Right cardiac atrium (tissue), 5 donors: ENCODE measurements at places on chromosomes 7 and 10.

DNA sequence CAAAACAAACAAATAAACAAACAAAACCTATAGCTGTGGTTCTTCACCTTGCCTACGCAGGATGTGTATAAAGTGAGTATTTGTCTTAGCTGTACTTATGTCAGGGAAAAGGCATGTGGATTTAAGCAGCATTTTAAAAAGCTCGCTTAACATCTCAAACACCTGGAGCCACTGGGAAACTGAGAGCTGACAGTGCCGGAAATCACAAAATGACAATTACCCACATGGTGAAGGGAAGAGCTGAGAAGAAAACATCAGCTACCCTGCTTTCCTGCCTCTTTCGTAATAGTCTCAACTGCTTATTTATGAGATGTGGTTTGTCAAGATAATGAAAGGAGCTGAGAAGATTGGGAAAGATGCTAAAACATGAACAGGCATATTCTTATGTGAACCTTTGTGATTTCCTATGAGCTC, 31.1 kb upstream of the MSMB start:
- no peak for DNase-seq

DNA sequence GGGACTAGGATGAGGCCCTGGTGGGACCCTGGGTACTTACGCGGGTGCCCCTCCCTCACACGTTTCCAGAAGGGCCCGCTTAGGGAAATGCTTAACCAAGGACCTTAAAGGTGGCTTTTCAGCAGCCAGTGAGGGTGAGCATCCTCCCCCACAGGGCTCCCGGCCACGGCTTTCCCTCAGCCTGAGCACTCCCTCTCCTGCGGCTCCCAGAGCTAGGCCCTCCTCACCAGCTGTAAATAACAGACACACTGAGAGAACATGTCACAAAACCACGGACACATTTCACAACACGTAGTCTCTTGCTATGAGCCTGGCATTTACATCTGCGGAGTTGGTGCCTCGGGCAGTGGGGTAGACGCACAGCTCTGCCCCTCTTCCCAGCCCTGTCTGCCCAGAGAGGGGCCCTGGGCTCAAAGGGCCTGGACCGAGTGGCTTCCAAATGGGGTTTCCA, 25.2 kb downstream of the GRID1 start:
- no peak for DNase-seq

DNA sequence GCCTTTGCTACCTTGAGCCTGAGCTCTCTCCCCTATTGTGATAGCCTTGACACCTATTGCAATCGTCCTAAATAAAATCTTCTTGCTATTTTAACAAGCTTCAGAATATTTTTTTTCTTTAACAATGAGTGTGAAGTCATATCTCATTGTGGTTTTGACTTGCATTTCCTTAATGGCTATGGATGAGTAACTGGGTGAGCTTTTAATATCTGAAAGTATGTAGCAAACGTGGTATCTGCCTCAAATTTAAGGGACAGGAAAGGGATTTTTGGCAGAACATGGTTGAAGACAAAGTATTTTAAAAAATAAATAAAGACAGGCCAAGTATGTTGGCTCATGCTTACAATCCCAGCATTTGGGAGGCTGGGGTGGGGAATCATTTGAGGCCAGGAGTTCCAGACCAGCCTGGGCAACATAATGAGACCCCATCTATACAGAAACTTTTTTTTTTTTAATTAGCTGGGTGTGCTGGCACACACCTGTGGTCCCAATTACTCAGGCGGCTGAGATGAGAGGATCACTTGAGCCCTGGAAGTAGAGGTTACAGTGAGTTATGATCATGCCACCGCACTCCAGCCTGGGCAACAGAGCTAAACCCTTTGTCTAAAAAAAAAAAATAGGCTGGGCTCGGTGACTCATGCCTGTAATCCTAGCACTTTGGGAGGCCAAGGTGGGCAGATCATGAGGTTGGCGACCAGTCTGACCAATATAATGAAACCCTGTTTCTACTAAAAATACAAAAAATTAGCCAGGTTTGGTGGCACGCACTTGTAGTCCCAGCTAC, 319.3 kb upstream of the NRP1 start:
- no peak for DNase-seq

GRCh38 chr10:17880601-17881000, 71.1 kb upstream of the SLC39A12 start:
- DNase-seq = no peak
